ENCODE measurements at places on chromosomes 5 and 9. TPM values are rescaled to one million over a fixed set of nuclear protein-coding genes. Genes with fewer than 3 reads are reported as not detected.

- no peak for DNase-seq
Observed at GRCh38 chr9:135903358-135903656, 4.0 kb downstream of the CAMSAP1 start.

GRCh38 chr5:54217826-54218503 lies 92.4 kb downstream of the ARL15 start:
- DNase-seq: no peak

DNA sequence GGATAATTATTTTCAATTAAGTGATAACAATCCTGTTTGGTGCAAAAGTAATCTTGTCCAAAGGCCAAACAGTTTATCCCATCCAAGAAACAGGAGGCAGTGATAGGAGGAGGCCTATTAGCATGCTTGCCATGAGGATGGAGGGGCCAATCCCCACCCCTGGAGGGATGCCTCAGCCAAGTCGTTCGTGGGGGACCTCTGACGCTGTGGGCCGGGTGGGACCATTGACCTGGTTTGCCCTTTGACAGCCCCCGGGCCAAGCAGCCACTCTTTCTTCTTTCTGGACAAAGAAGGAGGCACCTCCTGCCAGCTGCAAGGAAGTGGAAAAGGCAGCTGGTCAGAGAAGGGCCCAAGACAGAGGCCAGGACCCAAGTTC lies 39.5 kb upstream of the GRHPR start:
- DNase-seq: no peak

DNA sequence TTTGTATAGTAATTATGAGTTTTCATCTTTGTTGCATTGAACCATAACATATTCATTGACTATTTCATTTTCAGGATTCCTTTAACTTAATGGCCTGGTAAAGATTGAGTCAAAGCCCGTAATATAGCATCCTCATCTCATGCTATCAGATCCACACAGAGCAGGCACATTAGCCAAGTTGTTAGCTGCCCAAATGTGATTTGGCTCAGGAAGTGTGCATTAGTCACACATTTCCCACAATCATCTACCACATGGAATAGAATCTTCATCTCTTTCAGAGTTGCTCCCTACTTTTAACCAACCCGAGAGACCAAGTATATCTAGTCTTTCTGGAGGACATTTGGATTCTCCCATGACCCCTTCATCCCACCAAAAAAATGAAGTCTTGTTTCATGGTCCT lies 481.0 kb upstream of the PTGER4 start:
- no peak for DNase-seq

DNA sequence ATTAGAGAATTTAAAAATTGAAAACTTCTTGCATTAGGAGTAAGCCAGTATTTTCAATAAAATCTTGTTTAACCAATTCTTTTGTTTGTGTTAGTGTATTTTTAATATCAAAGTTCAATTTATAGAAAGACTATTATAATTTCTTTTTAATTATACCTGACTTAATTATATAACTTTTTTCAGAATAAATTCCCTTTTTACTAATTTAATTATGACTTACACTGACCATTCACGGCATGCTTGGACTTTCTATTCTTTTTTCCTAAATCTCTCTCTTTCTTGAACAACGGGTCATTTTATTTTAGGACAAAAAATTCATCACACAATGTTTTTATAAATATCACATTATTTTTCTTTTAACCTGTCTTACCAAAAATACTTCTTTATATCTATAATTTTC lies 555.3 kb upstream of the PTGER4 start:
- DNase-seq: no peak

GRCh38 chr9:113918697-113919350 lies 42.7 kb downstream of the ZNF618 start:
- DNase-seq: no peak

DNA sequence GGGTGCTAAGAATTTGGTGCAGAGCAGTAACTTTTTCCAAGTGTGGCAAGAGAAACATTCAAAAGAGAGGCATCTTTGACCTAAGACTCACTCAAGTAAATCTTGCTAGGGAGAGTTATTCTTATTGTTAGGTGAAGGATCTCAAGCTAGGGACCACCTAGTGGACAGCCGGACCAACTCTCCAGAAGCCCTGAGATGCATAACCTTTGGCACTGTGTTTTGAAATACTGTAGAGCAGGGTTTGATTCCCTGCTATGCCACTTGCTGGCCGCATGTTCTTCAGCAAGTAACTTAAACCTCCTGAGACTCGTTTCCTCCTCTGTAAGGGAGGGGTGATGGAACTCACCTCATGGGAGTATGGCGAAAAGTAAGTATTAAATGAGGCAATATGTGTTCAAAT lies 336.1 kb upstream of the ADAMTSL1 start:
- no peak for DNase-seq

GRCh38 chr5:115588640-115589039 lies 13.6 kb downstream of the TICAM2 start:
- DNase-seq: no peak

GRCh38 chr9:99859243-99859980 lies 37.7 kb downstream of the NR4A3 start:
- no peak for DNase-seq

DNA sequence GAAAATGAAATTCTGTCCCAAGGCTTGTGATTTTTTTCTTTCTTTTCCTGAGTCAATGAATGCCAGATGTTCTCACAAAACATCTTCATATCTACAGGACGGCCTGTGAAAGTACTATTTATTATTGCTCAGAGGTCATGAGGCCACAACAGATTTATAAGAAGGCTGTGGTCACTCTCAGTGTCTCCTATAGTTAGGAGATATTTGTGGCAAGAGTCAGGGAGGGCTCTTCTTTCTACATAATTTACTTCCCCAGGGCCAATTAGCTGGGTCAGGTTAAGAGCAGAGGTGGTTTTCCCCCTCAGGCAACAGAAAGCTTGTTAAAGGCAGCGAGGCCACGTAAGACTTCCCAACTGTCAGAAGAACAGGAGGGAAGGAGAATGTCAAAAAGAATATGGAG lies 248.7 kb downstream of the SLIT3 start:
- no peak for DNase-seq

Gene LCN2
- not detected for polyA plus RNA-seq

Data from naive thymus-derived CD4-positive, alpha-beta T cell (primary cell).